ENCODE measurements at places on chromosomes 16 and 17.

GRCh38 chr16:48978501-48978900 is 303.1 kb downstream of the CBLN1 start:
- DNase-seq: no peak

GRCh38 chr16:87441886-87442580 is 49.9 kb downstream of the MAP1LC3B start:
- no peak for DNase-seq

DNA sequence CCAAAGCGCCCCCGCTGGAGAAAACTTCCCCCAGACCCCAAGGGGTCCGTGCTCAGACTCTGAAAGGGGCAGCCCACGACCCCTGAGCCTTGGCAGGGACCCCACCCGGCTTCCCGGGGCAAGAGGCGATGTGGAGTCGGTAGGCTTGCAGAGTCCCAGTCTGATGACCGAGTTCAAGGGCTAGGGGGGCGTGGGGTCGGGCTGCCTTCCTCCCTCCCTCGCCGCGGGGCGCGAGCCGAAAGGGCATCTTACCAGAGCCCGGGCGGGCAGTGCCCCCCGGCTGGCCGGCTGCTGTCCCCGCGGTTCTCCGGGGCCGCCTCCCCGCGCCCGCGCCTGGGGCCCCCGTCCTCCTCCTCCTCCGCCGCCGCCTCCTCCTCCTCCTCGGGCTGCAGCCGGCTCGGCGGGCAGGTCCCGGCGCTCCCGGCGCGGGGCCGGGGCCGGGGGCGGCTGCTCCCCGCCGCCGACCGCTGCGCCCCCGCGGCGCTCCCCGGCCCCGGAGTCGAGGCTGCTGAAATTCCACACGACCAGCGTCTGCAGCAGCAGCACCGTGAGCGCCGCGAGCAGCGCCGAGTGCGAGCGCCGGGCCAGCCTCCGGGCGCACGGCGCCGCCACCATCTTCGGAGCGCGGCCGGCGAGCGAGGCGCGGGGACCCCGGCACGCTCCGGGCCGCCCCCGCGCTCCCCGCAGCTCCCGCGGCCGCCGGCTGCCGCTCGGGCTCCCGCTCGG is 415 bp downstream of the XYLT1 start:
- no peak for DNase-seq

DNA sequence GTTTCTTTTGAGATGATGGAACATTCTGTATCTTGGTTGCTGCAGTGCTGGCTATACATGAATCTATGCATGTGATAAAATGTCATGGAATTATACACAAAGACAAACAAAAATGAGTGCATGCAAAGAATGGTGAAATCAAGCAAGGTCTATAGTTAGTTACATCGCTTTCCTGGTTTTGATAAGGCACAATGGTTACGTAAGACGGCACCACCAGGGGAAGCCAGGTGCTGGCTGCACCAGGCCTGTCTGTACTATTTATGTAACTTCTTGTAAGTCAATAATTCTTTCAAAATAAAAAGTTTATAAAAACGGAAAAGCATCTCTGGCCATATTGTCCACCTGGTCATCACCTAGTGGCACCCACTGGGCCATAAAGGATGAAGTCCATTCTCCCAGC is 46.5 kb downstream of the ARHGAP27 start:
- no peak for DNase-seq

DNA sequence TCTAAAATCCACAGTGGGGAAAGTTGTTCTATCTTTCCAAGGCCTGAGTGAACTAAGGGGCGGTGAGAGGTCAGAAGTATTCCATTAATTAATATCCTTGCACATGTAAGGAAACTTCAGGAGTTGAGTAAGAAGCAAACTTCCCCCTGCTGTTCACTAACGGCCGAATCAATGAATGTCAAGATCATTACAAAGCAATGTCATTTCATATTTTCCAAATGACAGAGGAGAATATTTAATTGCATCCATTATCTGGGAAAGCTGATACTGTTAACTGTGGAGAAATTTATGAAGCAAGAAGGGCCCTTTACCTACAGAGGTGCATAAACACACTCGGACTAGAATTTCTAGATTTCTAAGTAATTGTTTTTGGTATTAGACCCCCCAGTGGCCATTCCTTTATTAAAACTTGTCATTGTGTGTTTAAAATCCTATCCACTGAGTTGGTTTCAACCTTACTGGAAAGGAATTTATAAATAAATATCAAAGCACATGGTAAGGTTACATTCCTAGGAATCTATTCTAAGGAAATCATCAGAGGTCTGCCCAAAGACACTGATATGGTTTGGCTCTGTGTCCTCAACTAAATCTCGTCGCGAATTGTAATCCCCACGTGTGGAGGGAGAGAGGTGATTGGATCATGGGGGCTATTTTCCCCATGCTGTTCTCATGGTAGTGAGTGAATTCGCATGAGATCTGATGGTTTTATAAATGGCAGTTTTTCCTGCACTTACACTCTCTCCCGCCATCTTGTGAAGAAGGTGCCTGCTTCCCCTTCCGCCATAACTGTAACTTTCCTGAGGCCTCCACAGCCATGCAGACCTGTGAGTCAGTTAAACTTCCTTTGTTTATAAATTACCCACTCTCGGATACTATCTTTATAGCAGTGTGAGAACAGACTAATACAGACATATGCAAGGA is 20.4 kb upstream of the SMURF2 start:
- no peak for DNase-seq

DNA sequence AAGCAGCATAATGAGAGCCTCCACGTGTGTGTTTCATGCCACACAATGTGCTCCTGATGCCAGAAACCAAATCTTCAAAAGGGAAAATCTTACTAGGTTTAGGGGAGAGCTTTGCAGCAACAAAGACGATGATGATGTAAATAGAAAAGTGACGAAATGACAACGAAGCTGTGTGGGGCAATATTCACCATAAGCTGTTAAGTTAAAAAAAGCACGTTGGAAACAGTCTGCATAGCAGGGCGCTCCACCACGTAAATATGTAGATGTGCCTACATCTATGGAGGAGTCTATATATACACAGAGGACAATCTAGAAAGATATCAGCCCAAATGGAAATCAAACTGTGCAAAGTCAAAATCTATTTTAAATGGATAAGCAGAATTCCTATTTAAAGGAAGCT is 61.0 kb downstream of the RPH3AL start:
- no peak for DNase-seq

DNA sequence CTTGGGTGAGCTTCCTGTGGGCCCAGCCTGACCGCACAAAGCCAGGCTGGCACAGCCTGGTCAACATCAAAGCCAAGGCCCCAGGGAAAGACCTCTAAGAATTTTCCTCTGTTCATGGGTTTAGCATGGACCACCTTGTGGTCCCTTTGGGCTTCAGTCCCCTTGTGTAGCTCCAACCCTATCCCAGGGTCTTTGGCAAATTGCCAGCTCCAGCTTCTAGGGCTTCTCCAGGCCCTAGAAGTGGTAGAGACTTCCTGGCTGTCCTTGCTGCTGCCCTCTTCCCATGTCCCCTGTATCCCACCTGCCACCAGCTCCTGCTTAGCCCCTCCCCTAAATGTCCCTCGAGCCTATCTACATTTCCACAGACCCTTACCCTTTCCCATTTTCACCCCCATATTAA is 9.7 kb upstream of the ITGA3 start:
- no peak for DNase-seq

GRCh38 chr17:50345432-50346312 is at the start of gene XYLT2:
XYLT2 (plus strand) TSS chr17:50346126; CDS start chr17:50346141, 15 bp downstream.
- DNase-seq: peak; percentile 90

GRCh38 chr17:34859652-34860051 is 101.6 kb downstream of the CCT6B start:
- DNase-seq: no peak

- DNase-seq: no peak
Measured at GRCh38 chr17:62014526-62014925, 50.6 kb downstream of the MED13 start.

DNA sequence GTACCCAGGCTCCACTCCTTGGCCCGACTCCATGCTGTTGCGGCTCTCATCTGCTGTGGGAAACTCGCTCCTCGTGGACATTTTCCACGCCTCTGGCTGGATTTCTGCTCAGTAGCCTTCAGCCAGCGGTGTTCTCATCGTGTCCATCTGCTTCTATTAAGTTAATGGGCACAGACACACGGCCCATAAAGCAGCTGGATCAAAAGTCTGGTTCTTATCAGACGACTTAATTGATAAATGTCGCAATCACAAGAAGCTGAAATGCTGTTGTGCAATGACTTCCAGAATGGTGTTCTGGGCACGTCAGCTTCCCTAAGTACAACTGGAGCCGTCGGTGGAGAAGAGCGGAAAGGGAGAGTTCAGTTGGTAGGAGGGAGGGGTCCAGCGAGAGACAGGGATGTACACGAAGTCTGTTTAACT is 211.7 kb upstream of the CHMP6 start:
- no peak for DNase-seq

GRCh38 chr17:63751806-63752205 is 10.2 kb upstream of the STRADA start:
- DNase-seq: peak; percentile 48

DNA sequence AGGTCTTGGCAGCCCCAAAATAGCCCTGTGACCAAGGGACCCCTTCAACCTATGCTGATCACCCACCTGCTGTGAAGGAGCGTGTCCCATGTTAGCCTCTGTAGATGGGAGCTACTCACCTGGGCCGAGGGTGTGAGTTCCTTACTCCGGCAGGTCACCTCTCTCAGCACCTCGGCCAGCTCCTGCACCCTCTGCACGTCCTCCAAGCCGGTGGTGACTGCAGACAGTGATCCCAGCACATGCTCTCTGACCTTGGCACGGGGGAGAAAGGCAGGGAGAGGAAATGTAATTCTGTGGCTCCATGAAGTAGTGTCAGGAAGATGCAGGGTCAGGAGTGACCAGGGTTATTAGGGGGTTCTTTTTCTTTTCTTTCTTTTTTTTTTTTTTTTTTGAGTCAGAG is 67.7 kb upstream of the BCO1 start:
- DNase-seq: no peak

- DNase-seq: no peak
Measured at GRCh38 chr17:74798239-74798707, 22.1 kb upstream of the NAT9 start.

- no peak for DNase-seq
Measured at GRCh38 chr17:62668091-62668804, 40.8 kb downstream of the MRC2 start.

GRCh38 chr17:79840269-79840988 is 1.2 kb upstream of the CBX4 start:
- DNase-seq: no peak

GRCh38 chr17:10802496-10803284 is 1.2 kb downstream of the TMEM238L start:
- no peak for DNase-seq

- DNase-seq: no peak
Measured at GRCh38 chr16:50198802-50199403, 45.8 kb downstream of the TENT4B start.

DNA sequence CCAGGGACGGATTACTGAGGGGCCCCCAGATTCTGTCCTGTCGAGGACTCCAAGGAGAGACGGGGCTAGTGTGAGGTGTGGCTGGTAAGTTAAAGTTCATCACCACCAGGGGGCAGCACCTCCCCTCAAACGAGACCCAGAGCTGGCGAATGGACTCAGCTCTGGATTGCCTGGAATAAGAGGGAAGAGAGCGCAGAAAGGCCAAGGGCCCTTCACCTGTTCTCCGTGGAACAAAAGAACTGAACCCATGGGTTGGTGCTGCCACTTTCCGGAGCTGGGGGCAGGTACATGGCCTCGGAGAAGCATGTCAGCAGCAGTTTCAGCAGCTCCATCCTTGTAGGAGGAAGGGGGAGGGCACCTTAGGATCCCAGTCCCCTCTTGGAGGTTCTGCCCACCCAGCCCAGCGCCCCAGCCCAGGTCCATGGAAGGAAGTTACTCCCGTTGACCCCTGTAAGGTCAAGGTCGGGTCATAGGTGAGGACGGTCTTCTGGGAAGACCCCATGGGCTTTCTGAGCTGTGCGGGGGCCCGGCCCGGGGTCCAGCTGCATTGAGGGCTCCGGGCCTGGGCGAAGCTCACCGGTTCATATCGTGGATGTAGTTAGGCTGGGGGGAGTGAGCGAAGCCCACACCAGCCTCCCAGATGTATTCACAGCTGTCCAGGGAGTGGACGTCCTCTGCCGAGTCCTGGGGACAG is 10.8 kb downstream of the HID1 start:
- peak; percentile 84 for DNase-seq

- no peak for DNase-seq
Measured at GRCh38 chr16:441447-441846, 16.0 kb downstream of the RAB11FIP3 start.

- no peak for DNase-seq
Measured at GRCh38 chr16:75579281-75579834, 13.2 kb downstream of the GABARAPL2 start.

DNA sequence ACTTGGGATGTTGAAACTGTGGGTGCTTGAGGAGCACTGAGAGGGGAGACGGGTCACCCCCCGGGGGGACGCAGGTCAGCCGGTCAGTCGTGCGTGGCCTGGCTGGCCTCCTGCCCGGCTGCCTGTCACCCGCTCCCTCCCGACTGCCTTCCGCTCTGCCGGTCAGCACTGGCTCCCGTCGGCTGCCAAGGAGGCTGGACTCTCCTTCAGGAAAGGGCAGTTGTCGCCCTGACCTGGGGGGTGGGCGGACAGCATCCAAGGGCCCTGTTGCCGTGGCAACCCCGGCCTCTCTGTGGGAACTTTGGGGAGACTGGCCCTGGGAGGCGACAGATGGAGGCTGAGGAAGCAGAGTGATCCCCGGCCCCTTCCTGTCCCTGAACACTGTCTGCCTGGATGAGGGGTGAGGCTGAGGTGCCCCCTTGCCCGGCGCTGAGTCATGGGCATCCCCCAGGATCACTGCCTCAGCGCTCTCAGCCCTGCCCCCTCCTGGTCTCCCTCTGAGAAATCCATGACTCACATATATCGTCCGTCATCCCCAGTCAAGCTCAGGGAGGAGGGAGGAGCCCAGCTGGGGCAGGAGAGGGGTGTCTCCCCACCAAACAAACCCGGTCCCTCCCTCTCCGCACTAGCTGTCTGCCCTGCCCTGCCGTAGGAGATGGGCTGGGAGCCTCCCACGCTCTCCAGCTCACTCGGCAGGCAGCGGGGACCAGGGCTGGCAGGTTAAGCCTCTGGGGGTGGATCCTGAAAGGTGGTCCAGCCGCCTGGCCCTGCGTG is at the start of gene ADGRG1:
Gene ADGRG1 (plus strand): TSS at position 623 of the 774 bp plus-strand sequence. CDS start 21,658 bp downstream, outside the sequence.
- DNase-seq: peak; percentile 79

Measured in activated CD4-positive, alpha-beta T cell treated with anti-CD3 and anti-CD28 coated beads, Interleukin-2, amount 50 U/mL, for 16 hours (primary cell).